ENCODE measurements at places on chromosomes 16 and 17. TPM values are rescaled to one million over a fixed set of nuclear protein-coding genes. Genes with fewer than 3 reads are reported as not detected.

GRCh38 chr17:12808723-12809122 is 19.4 kb downstream of the ARHGAP44 start:
- H3K27ac ChIP-seq, result no peak overlapping the region
- H3K4me1 ChIP-seq, result no peaks in the 10 kb centered on the region
- no peak for DNase-seq
- no peaks in the 10 kb centered on the region for H3K36me3 ChIP-seq

GRCh38 chr16:12078405-12079280 is 102.1 kb downstream of the SNX29 start:
- no peaks in the 10 kb centered on the region for H3K4me1 ChIP-seq
- H3K27me3 ChIP-seq, result no peaks in the 10 kb centered on the region
- peaks cover 14% of the 10 kb centered on the region for H3K36me3 ChIP-seq
- H3K27ac ChIP-seq, result peak overlapping the region; percentile 91
- H3K4me3 ChIP-seq, result no peak overlapping the region

Gene GRIN2A
- polyA plus RNA-seq, result 0.02 TPM

Gene EVPLL
- 4.3 TPM for polyA plus RNA-seq

- H3K27ac ChIP-seq, result no peak overlapping the region
- peaks cover 44% of the 10 kb centered on the region for H3K4me1 ChIP-seq
- no peak overlapping the region for H3K4me3 ChIP-seq
- no peaks in the 10 kb centered on the region for H3K36me3 ChIP-seq
- DNase-seq, result no peak
- H3K27me3 ChIP-seq, result no peaks in the 10 kb centered on the region
Measured at GRCh38 chr17:49015179-49015923, 18.2 kb downstream of the IGF2BP1 start.

Gene HNF1B
- polyA plus RNA-seq, result 12.4 TPM

- no peaks in the 10 kb centered on the region for H3K27me3 ChIP-seq
- no peaks in the 10 kb centered on the region for H3K4me1 ChIP-seq
- DNase-seq, result no peak
- no peak overlapping the region for H3K27ac ChIP-seq
- no peaks in the 10 kb centered on the region for H3K36me3 ChIP-seq
Measured at GRCh38 chr17:27920569-27920968, 27.4 kb upstream of the LYRM9 start.

GRCh38 chr17:68346448-68346847 is 55.2 kb downstream of the ARSG start:
- peak overlapping the region; percentile 26 for H3K27ac ChIP-seq
- no peak for DNase-seq
- no peaks in the 10 kb centered on the region for H3K27me3 ChIP-seq
- no peak overlapping the region for H3K4me3 ChIP-seq

DNA sequence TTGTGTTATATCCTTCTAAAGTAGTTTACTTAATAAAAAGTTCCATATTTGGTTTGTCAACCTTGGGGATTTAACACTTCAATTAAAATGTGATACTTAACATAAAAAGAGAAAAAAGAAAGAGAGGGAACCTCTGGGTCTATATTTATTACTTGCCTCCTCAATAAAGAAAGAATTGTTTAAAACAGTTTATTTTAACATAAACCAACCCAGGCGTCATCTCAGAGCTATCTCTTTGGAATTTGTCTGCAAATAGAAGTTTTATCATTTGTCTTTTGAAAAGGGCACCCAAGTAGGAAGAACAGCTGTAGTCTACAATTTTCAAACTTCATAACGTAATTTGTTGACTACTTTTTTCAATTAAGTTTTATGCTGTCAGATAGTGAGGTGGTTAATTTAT is 364.1 kb downstream of the KCNJ2 start:
- no peak overlapping the region for H3K4me3 ChIP-seq
- no peaks in the 10 kb centered on the region for H3K36me3 ChIP-seq
- no peaks in the 10 kb centered on the region for H3K4me1 ChIP-seq
- no peaks in the 10 kb centered on the region for H3K27me3 ChIP-seq
- DNase-seq, result no peak
- H3K27ac ChIP-seq, result no peak overlapping the region

Measured in lung (tissue), 17 donors.